ENCODE measurements at places on chromosomes 13 and 19.
A peak's percentile ranks its signal among the peaks of the same experiment; 100 is the strongest.

- DNase-seq: no peak
These were observed 96.5 kb downstream of the UGGT2 start for GRCh38 chr13:95956589-95957148.

- no peak for DNase-seq
These were observed 1941.6 kb upstream of the PRR20A start for GRCh38 chr13:55199134-55199533.

- peak; percentile 50 for DNase-seq
These were observed 9.9 kb downstream of the RANBP3 start for GRCh38 chr19:5967994-5968430.

DNA sequence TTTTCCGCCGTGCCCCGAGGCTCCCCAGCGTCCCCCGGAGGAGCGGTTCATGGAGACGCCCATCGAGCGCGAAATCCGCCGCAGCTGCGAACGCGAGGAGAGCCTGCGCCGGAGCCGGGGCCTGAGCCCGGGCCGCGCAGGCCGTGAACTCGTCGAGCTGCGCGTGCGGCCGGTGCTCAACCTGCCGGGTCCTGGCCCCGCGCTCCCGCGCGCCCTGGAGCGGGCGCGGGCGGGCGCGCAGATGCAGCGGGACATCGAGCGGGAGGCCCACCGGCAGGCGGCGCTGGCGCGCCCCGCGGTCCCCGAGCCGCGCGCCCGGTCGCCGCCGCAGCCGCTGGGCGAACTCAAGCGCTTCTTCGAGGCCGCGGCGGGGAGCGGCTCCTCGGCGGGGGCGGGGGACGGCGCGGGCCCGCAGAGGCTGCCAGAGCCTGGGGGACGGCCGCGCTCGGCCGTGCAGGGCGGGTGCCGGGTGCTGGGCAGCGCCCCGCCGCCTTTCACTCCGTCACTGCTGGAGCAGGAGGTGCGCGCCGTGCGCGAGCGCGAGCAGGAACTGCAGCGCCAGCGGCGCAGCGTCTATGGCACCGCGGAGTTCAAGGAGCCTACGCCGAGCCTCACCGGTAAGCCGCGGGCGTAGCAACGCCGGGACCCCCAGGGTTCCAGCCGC is 807 bp downstream of the MISP3 start:
- DNase-seq: peak; percentile 59

DNA sequence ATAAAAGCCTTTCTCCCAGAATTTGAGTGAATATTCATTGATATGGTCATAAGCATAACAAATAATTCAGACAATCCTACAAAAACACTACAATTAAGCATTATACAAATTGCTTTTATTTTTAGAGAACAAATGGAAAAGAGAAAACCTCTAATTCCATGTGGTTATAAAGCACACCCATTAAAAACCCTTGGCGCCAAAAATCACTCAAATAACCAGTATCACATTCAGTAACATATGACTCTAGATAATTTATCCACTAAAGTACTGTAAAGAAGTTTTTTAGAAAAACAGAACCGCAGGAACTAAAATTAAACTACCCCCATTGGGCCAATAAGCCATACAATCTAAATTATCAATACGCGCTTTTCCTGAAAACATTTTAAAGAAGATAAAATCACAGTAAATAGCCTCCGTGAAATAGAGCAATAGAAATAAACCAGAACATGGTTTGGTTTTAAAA is 569 bp downstream of the LCP1 start:
- DNase-seq: no peak

DNA sequence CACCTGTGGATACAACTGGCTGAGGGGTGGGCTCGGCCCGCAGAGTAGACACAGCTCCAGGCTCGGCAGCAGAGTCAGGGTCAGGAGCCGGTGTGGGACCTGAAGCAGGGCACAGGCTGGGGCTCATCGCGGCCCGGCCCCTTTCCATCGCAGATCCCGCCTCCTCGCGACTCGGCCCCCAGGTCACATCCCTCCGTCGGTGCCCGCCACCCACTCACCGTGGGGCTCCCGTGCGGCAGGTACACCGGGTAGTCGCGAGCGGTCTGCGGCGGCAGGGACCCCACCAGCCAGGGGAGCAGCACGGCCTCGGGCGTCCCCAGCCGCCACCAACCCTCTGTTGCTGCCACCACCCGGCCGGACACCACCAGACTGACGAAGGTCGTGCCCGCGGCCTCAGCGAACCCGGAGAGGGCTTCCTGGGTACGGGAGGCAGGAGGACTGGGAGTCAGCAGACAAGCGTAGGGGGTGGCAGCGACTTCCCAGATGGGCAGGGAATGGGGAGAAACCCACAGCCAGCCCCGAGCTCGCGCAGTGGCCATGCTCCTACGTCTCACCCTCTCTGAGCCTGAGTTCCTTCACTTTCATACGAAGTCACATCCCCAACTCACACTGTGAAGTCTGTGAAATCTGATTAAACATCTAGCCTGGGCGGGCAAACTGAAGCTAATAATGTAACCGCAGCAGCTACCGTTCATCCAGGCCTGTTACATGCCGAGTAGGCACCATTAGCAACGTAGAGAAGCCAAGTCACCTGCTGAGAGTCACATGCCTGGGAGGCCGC is 3.7 kb downstream of the FUZ start:
- peak; percentile 45 for DNase-seq

GRCh38 chr13:53043398-53043797 is 14.8 kb downstream of the OLFM4 start:
- DNase-seq: no peak

DNA sequence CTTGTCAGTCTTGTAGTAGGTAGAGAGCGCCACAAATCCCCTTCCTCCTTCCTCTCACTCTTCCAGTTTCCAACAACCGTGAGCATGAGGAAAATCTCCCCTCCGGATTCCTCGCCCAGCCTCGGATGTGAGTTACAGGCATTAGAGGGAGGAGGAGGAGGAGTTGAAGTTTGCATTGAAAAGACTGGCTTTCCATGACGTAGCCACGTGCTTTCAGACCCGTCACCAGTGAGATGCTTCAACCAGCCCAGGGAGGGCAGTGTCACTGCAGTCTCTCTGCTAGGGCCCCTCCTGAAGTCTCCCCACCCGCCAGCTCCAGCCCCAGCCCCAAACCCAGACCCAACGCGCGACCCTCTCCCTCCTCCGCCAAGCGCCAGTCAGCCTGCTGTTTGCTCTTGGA is 442 bp upstream of the FGF14 start:
- DNase-seq: no peak

GRCh38 chr13:40549500-40550094 is 116.8 kb downstream of the FOXO1 start:
- no peak for DNase-seq

GRCh38 chr13:26624572-26624971 is 67.1 kb downstream of the WASF3 start:
- no peak for DNase-seq

- DNase-seq: no peak
These were observed 1526.5 kb upstream of the SLC10A2 start for GRCh38 chr13:104592545-104593250.

- DNase-seq: peak; percentile 67
These were observed 17.8 kb upstream of the ADGRE5 start for GRCh38 chr19:14363183-14364097.

- DNase-seq: no peak
These were observed 7.0 kb downstream of the DNAJB1 start for GRCh38 chr19:14511229-14511593.

DNA sequence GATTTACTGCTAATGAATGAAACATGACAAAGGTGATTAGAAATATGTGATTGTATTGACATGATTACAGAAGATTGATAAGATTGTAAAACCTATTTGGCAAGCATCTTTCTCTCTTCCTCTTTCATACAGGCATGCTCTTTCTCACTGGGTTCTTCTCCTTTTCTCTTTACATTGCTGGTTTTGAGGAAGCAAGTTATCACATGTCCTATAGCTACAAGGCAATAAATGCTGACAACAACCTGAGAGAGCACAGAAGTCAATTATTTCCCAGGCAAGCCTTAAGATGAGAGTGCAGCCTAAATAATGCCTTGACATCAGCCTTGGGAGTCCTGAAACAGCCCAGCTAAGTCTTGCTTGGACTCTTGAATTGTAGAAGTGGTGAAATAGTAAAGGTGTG is 875.0 kb downstream of the SLITRK1 start:
- no peak for DNase-seq

DNA sequence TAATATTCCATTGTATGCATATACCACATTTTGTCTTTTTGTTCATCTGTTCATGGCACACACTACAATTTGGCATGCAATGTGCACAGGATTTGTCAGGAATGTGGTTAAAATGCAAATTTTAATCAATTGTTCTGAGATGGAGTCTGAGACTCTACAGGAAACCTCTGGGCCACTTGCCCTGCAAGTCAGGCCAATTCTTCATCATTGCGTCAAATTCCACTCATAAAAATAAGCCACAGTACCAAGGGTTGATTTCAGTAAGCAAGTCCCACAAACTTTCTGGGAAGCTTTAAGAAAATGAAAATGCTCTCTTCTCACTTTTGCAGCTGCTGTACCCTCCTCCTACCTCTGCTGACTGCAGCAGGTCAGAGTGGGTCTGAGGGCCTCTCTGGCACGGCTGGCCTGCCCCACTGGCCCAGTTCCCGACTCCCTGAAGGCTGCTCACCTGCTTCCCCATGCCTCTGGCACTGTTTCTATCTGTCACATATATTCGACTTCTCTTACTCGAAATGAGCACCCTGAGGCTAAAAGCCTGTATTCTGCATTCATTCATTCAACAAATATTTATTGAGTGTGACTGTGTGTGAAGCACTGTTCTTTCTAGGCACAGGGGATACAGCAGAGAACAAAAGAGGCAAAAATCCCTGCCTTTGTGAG is 83.8 kb upstream of the WASF3 start:
- no peak for DNase-seq

DNA sequence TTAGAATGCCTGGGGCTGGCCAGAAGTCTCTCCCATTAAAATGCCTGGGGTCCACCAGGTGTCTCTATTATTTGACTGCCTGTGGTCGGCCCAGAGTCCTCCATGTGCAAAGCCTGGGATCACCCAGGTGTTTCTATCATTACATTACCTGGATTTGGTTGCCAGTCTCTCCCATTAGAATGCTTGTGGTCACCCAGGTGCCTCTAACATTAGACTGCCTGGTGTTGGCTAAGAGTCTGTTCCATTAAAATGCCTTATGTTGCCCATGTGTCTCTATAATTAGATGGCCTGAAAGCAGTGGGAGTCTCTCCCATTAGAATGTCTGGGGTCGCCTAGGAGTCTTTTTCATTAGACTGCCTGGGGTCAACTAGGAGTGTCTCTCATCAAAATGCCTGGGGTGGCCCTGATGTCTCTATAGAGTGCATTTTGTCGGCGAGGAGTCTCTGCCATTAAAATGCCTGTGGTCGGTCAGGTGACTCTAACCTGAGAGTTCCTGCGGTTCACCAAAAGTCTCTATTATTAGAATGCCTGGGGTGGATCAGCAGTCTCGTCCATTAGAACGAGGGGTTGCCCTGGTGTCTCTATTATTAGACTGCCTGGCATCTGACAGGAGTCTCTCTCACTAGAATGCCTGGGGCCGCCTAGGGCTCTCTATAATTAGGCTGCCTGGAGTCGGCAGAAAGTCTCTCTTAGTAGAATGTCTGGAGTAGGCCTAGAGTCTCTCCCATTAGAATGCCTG is 1540.5 kb downstream of the UQCRFS1 start:
- no peak for DNase-seq

- no peak for DNase-seq
These were observed 22.0 kb upstream of the CD177 start for GRCh38 chr19:43331435-43332010.

GRCh38 chr13:111228262-111229144 is 91.9 kb upstream of the TEX29 start:
- DNase-seq: no peak

GRCh38 chr19:57682226-57682766 is 519 bp downstream of the ZNF551 start:
- DNase-seq: no peak

- DNase-seq: no peak
These were observed 16.6 kb downstream of the POU4F1 start for GRCh38 chr13:78586706-78587105.

DNA sequence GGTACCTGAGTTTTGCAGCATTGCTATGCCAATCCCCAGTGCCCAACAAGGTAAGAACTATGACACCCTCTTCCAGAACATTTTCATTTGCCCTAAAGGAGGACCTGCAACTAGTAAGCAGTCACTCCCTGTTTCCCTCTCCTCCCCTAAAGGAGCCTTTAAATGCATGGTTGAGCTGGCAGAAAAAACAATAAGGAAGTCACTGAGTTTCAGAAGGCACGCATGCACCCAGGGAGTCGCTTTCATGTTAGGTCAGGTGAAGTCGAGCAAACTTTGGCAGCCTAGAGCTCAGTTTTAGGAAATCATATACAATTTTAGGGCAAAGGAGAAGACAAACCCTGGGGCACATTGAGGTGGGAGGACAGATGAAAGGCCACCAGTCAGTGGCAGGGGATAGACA is 11.8 kb downstream of the NLRP11 start:
- DNase-seq: no peak

DNA sequence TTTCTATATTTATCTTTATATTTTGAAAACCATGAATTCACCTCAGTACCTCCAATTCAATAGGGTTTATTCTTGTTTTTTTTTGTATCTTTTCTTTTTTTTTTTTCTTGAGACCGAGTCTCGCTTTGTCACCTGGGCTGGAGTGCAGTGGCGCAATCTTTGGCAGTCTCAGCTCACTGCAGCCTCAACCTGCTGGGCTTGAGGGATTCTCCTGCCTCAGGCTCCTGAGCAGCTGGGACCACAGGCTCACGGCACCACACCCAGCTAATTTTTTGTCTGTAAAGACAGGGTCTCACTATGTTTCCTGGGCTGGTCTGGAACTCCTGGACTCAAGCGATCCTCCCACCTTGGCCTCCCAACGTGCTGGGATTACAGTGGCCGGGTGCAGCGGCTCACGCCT is 23.1 kb upstream of the EVI5L start:
- no peak for DNase-seq

GRCh38 chr19:4206818-4207484 is 22.4 kb upstream of the EBI3 start:
- DNase-seq: no peak

- no peak for DNase-seq
These were observed 63.9 kb upstream of the SLC15A1 start for GRCh38 chr13:98816406-98816805.

DNA sequence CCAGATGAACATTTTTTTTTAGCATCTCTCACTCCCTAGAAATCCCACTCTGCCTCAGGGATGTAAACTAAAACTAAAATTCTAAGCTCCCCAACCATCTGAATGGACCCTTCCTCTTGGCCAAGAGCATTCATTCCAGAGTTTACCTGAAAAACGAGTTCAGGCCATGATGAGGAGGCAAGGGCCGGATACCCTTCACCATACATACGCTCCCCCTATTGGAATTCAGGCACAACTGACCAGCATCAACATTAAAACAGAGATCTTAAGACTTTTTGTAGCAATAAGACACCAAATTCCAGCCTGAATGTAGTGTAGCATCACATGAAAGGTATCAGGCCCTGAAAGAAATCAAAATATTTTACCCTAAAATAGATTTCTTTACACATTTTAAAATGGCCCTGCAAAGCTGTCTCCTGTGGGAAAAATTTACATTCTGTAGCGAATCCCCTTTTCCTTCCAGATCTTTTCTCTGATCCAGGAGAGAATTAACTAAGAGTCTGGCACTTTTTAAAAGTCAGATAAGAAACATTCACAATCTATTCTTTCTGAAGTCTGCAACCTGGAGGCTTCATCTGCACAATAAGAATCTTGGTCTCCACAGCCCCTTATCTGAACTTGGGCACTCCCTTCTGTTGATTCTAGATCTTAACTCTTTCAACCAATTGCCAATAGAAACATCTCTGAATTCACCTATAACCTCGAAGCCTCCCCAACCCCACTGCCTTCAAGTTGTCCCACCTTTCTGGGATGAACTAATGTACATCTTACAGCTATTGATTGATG is 888.5 kb downstream of the UQCRFS1 start:
- no peak for DNase-seq

Measured in stimulated activated CD4-positive, alpha-beta T cell treated with anti-CD3 and anti-CD28 coated beads, TNF-alpha, amount 100 ng/mL, for 24 hours (primary cell).